Left hindlimb (tissue), 1 donor: ENCODE measurements at places on chromosomes 11 and 22.

DNA sequence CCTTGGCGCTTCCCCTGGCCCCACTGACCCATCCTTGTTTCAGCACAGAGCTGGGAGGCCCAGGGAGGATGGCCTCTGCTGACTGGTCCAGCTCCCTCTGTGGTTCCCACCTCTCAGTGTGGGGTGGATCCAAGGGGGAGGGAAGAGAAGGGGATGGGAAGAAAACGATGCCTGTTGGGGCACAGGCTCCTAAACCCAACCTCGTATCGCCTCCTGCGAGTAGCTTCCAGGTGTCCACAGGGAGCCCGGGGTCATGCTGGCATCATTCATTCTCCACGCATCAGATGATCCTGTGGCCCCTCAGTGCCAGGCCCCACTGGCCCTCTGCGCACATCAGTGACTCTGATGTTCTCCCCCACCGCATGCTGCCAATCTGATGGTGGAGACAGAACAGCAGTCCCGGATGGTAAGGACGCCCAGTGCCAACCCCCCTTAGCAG is 5.1 kb downstream of the MYEOV start:
- DNase-seq: no peak

GRCh38 chr11:20489948-20490347 is 102.4 kb downstream of the PRMT3 start:
- no peak for DNase-seq

DNA sequence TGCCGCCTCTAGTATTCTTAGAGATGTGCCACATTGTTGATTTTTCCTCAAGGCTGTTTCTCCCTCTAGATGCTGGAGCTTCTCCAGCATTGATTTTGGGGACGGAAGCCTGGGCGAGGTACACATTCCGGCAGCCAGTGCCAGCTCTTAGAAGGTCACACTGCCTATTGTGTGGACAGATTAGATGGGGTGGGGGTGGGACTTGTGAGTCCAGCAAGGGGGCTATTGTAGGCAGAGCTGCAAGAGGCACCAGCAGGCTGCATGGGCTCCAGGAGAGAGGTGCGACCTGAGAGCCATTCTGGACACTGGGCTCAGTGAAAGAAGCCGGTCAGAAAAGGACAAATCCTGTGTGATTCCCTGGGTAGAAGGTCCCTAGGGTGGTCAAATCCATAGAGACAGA is 12.4 kb downstream of the C11orf21 start:
- peak; percentile 11 for DNase-seq

DNA sequence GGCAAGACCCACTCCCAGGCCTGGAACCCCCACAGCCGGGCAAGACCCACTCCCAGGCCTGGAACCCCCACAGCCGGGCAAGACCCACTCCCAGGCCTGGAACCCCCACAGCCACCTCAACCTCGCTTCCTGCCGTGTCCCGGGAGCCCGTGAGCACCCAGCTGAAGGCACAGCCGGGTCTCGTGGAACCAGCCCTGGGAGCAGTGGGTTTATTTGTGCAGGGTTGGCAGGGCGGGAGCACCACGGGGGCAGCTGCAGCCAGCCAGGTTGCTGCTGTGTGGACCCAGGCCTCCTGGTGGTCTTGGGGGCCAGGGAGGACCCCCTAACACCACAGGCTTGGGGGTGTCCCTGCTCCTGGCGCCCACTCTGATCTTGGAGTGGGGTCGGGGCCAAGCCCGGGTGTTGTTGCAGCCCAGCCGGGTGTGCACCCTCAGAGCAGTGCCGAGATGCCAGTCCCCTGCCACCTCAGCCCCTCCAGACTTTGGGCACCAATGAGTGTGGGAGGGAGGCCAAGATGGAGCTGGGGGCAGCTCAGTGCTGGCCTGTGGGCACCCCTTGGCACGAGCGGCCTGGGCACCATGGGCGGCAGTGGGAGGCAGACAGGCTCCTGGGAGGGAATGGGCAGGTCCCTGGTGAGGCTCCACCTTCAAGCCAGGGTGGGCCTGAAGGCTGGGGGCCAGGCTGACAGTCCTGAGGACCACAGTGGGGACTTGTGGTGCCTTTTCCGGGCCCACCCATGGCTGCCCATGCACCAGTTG is 8.2 kb upstream of the PKP3 start:
- DNase-seq: no peak

- DNase-seq: no peak
These were observed 333.9 kb downstream of the CADM1 start for GRCh38 chr11:115170133-115170815.

DNA sequence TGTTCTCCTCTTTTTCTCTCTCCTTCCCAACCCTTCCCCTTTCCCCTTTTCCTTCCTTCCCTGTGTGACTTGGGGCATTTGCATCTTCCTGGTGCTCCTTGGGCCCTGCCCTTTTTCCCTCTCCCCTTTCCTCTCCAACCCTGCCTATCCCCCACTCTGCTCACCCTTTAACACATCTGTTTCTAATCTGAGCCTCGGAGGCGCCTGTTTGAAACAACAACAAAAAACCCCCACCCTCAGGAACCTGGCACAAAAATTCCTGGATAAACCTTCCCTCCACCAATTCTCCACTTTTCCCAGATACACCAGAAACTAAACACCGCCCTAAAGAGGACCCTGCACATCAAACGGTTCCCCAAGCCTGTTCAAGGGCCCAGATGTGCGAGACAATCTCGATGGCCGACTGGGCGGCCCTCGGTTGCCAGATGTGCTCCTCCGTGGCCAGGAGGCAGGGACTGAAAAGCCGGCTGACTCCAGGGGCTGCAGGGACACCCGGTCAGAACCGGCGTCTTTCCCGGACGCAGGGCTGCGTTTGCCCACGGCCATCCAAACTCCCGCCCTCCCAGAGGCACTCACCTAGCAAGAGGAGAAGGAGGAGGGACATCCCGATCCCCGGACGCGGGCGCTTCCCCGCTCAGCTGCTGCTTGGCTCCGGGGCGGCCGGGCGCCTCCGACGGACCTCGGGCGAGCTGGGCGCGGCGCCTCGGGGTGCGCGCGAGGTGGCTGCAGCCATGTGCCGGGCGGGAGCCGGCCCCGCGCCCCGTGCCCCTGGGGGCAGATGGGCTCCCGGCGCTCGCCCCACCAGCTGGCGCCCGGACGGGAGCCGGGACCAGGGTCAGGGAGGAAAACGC is 486 bp downstream of the CLMP start:
- peak; percentile 68 for DNase-seq

- no peak for DNase-seq
These were observed 19.4 kb upstream of the APLP2 start for GRCh38 chr11:130050257-130050656.

- no peak for DNase-seq
These were observed 20.2 kb downstream of the PPP6R2 start for GRCh38 chr22:50363166-50363802.

DNA sequence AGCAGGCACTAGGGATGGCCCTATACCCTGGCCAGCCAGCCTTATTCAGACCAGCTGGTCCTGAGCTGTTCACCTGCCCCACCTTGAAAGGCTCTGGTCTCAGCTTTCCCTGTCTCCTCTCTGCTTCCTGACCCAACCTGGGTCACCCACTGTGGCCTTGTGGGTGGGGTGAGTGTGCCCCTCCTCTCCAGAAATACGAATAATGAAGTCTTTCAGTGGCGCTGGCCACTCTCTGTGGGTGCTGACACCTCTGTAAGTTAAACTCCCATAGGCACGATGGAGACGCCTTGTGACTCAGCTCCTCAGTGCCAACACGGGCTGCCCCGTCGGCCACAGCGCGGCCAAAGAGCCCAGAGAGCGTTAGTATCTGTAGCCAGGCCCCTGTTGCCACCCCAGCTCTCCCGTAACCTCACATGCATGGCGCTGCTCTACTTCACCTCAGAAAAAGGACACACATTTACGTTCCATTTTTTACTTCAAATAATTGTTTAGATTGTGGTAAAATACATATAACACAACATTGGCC is 74.6 kb upstream of the SEPTIN5 start:
- DNase-seq: no peak

GRCh38 chr22:33887173-33887572 is 33.1 kb downstream of the LARGE1 start:
- DNase-seq: no peak

GRCh38 chr11:106202935-106203620 is 125.6 kb downstream of the AASDHPPT start:
- DNase-seq: no peak

DNA sequence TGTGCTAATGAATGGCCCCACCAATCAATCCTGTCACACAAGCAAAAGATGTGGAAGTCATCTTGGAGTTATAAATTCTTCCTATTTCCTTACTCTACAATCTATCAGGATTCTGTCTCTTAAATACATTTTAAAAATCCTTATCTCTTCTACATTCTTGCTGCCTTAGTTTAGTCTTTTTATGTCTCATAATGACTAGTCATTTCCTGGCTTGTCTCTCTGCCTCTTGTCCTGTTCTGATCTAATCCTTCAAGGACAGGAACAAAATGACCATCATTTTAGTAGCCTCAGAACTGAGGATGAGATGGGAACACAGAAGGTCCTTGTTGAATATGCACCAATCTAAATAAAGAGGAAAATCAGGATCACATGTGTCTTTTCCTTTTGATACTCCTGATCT is 56.6 kb upstream of the LIN7C start:
- no peak for DNase-seq

DNA sequence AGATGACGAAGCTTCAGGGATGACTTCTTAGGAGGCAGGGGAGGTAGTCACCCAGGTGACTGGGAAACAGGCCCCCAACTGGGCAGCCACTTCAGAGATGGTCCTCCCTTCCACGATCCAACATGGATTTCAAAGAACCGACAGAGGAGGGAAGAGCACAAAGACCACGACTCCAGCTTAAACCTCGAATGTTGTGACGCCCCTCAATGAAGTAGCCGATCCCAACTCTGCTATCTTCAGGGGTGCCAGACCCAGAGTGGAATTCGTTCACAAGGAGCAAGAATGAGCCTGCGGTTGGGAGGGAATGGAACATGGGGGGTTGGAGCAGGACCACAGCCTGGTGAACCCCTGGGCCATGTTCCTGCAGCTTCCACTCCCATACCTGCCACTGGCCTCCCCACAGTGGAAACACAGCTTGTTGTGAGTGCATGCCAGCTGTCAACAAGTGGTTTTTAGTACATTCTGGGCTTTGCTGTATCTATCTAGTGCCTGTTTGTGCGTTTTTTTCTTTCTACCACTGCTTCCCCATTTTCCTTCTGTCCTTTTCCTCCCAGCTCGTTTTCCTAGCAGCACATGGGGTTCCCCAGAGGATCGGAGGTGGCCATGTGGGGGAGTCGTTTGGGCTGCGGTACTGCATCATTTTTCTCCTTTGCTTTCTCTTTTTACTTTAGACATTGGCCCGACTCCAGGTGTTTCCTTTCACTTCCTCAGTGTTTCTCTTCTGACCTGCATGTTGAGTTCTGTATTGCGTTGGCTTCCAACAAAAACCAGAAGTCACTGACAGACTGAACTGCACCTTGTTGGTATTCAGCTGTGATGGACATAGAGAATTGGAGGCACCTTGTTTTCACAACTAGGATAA is 65.8 kb downstream of the MORC2 start:
- DNase-seq: no peak

- no peak for DNase-seq
These were observed 122.9 kb upstream of the HSD17B12 start for GRCh38 chr11:43557553-43558110.

- DNase-seq: no peak
These were observed 2164.8 kb downstream of the LRRC4C start for GRCh38 chr11:39294648-39295047.

GRCh38 chr22:47176573-47177333 is 414.3 kb downstream of the TBC1D22A start:
- DNase-seq: peak; percentile 11

- no peak for DNase-seq
These were observed 14.8 kb downstream of the OR51B4 start for GRCh38 chr11:5286901-5287300.

DNA sequence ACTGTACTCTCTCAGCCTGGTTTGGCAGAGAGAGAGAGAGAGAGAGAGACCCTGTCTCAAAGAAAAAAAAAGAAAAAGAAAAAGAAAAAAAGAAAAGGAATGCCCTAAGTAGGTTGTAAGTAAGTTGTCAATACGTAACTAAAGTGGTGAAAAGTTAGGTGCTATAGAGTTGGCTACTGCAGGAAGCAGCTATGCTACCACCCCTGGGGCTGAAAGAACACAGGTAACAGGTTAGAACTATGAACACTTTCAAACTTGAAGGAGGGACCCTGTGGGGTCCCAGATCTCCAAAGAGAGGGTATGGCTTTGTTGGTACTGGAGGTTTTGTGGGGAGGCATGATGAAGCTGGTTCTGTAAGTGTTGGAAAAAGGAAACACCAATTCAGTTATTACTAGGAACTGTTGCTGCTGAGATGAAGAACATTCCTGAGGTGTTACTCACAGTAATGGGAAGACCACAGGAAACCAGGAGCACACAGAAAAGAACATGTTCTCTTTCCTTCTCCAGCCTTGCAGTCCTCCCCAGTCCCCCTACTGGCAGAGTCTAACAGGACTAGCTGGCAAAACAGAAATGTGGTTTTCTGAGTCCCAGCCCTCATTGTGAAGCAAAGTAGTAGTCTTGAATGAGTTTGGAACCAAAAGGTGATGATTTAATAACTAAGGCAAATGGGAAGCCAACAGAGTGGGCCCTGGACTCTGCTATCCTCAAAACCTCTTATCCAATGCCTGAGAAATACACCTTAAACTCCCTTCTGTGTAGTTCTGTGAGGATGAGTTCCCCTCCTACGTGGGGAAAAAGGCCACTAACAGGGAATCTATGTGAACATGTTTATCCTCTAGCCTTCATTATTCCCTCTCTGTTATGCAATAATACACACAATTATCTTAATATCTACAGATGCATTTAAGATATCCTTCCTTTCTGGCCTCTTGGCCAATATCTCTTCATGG is 427.0 kb upstream of the DDI1 start:
- DNase-seq: no peak

- no peak for DNase-seq
These were observed 131.5 kb upstream of the MPPED2 start for GRCh38 chr11:30717641-30718040.

GRCh38 chr22:46410291-46410808 is 74.8 kb downstream of the TRMU start:
- no peak for DNase-seq

DNA sequence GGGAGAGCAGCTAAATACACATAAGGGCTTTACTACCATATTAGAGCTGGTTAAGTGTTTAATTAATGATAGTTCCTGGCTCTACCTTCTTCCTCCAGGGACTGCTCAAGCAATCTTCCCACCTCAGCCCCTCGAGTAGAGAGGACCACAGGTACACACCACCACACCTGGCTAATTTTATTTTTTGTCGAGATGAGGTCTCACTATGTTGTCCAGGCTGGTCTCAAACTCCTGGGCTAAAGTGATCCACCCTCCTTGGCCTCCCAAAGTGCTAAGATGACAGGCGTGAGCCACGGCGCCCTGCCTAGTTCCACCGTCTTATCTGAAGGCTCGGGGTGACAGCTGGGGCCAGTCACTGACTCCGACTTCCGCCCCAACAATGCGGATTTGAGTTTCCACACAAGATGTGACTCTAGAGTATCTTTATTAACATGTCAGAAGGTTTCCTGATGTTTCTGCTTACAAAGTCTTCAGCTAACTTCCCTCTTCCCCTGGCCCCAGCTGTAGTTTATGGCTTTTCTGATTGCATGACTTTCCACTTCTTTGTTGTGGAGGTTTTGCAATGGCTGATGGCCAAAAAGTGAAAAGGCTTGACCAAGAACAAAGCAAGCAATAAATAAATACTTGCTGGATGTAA is 16.8 kb downstream of the TPST2 start:
- no peak for DNase-seq
